ENCODE measurements at places on chromosomes 4 and X. TPM values are rescaled to one million over a fixed set of nuclear protein-coding genes. Genes with fewer than 3 reads are reported as not detected.

GRCh38 chr4:138938366-138938690 is 77.3 kb upstream of the NOCT start:
- no peaks in the 10 kb centered on the region for H3K36me3 ChIP-seq
- 0 out of 2 replicates have a peak, but pooled peaks cover 3% of the 10 kb centered on the region for H3K4me1 ChIP-seq
- H3K4me3 ChIP-seq: no peak overlapping the region
- no peak overlapping the region for H3K27ac ChIP-seq

DNA sequence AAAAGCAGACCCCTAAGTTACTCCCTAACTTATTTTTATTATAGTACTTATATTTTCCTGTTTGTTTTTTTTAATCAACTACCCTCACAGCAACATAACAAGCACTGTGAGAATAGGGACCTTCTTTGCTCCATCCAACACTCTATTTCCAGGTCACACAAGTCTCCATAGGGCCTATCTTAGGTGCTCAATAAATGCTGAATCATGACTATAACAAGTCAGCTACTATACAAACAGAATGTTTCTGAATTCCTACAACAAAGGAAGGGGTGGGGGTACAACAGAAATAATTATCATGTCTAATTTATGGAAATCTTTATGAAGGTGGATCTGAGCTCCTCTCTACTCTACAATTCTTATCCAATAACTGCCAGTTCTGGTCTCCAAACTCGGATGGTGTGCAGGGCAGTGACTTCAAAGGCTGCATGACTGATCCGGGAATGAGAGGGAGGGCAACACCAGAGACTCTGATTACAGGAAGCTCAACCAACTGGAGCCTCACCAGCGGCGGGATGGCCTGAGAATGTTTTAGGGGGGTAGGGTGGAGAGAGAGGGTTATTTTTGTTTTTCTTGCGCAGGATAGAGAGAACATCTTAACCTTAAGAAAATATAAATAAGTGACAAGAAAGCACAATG is 71.1 kb downstream of the HADH start:
- H3K27me3 ChIP-seq: no peaks in the 10 kb centered on the region
- no peak for DNase-seq
- H3K4me1 ChIP-seq: no peaks in the 10 kb centered on the region
- H3K4me3 ChIP-seq: no peak overlapping the region
- no peak overlapping the region for H3K27ac ChIP-seq

DNA sequence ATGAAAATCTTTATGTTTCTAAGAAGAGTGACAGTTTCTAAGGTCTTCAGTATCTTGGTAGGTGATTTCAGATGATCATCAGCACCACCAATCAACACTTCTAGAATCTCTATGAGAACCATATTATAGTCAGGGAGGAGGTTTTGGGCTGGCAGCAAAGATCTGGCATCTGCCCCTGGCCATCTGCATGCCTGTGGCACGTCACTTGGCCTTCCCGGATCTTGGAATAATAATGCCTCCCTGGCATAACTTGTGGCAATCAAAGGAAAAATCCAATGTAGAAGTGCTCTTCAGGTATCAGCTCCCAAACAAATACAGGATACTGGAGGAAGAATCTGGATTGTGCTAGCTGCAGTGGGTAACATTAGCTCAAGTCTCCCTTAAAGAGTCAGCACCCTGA is 57.3 kb downstream of the RASL11B start:
- H3K36me3 ChIP-seq: no peaks in the 10 kb centered on the region
- H3K4me1 ChIP-seq: no peaks in the 10 kb centered on the region
- DNase-seq: no peak
- H3K27me3 ChIP-seq: no peaks in the 10 kb centered on the region
- no peak overlapping the region for H3K4me3 ChIP-seq

- no peak overlapping the region for H3K27ac ChIP-seq
- no peaks in the 10 kb centered on the region for H3K4me1 ChIP-seq
- no peaks in the 10 kb centered on the region for H3K36me3 ChIP-seq
- DNase-seq: no peak
- H3K4me3 ChIP-seq: no peak overlapping the region
These were observed 186.2 kb downstream of the PTTG2 start for GRCh38 chr4:38146383-38146782.

DNA sequence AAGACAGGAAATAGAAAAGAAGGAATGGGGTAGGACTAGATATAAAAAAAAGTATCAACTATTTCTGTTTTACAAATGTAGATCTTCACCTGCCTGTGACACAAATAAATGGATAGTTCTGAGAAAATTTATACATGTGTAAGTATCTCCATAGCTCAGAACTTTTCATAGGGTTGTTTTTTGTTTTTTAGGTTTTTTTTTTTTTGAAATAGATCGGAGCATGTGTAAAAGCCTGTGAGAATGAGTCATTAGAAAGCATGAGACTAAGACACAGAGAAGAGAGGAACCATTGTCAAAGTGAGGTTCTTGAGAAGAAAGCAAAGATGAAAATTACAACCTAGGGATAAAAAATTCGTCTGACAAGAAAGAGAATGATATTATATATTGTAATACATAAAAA is 481.6 kb downstream of the PABPC4L start:
- no peaks in the 10 kb centered on the region for H3K27me3 ChIP-seq
- H3K27ac ChIP-seq: no peak overlapping the region
- no peaks in the 10 kb centered on the region for H3K36me3 ChIP-seq
- H3K4me3 ChIP-seq: no peak overlapping the region

The FAM47A gene
- total RNA-seq: not detected

Measured in H9 (cell line).